Activated CD4-positive, alpha-beta T cell treated with anti-CD3 and anti-CD28 coated beads, Interleukin-2, amount 10 ng/mL, durations not matched to agents 24 days and 14 days (primary cell): ENCODE measurements at places on chromosomes 1 and 21. TPM values are rescaled to one million over a fixed set of nuclear protein-coding genes. Genes with fewer than 3 reads are reported as not detected.

Gene ELAPOR1
- 30.3 and 32.0 TPM in 2 replicates for total RNA-seq

GRCh38 chr1:8017495-8018197, 8.5 kb downstream of the ERRFI1 start:
- H3K4me1 ChIP-seq = peaks cover 3% of the 10 kb centered on the region
- peaks cover 44% of the 10 kb centered on the region for H3K27me3 ChIP-seq
- H3K4me3 ChIP-seq = no peak overlapping the region
- no peak overlapping the region for H3K27ac ChIP-seq

- no peaks in the 10 kb centered on the region for H3K4me1 ChIP-seq
- H3K27me3 ChIP-seq = peaks cover 15% of the 10 kb centered on the region
- peak; percentile 68 for DNase-seq
- H3K27ac ChIP-seq = peak overlapping the region; percentile 45
- no peaks in the 10 kb centered on the region for H3K36me3 ChIP-seq
- no peak overlapping the region for H3K4me3 ChIP-seq
These were observed 61.7 kb downstream of the CASQ2 start for GRCh38 chr1:115706587-115707425.

Gene LRRC38
- not detected in 2 replicates for total RNA-seq

GRCh38 chr1:33137800-33138199, 44.0 kb downstream of the TRIM62 start:
- no peaks in the 10 kb centered on the region for H3K36me3 ChIP-seq
- H3K4me1 ChIP-seq = peaks cover 11% of the 10 kb centered on the region
- no peak overlapping the region for H3K4me3 ChIP-seq
- H3K27me3 ChIP-seq = no peaks in the 10 kb centered on the region

DNA sequence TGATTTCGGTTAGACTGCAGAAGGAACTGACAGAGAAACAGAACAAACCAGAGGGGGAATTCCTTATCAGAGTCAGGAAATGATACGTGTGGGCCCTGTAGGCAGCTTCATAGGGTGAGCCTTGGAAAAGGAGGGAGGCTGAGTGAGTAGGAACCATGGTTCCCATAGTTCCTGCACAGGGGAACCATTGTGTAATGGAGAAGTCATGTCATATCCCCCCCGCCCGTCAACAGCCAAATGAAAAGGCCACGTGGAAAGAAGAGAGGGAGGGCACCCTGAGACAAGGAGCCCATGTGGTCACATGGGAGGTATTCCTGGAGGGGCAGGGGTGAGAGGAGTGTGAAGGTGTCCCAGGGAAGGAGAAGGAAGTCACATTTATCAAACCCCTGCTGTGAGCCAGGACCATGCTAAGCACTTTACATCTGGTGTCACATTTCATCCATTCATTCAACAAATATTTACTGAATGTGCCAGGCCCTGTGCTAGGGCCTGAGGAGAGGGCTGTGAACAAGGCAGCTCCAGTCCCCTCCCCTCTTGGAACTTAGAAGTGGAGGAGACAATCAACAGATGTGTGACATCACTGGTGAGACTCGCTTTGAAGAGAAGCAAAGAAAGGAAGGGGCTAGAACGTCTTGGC, 15.7 kb upstream of the FGR start:
- peak overlapping the region; percentile 90 for H3K27ac ChIP-seq
- DNase-seq = peak; percentile 63
- no peaks in the 10 kb centered on the region for H3K36me3 ChIP-seq
- H3K4me1 ChIP-seq = peaks cover 36% of the 10 kb centered on the region

DNA sequence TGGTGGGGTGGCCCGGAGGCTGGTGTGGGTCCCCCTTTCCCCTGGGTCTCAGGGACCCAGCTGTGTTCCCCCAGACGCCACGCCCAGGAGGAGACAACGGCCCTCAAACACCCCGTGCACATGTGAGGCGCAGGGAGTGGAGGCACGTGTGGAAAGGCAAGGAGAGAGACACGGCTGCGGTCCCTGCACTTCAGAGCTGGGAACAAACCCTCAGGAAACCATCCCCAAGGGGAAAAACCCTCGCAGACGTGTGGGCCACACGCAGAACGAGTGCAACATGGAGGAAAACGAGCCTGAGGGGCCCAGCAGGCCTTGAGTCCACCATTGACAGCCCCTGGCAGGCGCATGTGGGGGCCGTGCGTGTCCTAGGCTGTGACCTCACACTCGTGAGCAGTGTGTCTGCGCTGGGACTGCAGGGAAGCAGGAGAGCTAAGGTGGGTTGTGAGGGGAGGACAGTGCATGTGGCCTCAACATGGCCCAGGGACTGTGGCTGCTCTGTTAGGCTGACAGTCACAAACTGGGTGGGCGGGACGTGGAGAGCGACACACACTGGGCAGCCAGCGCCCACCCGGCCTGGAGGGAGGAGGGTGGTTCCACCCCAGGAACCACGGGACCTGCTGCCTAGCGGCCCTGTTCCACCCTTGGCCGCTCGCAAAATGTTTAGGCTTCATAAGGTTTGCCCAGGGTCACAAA, 20.0 kb downstream of the ITGB2 start:
- H3K27ac ChIP-seq = no peak overlapping the region
- peaks cover 68% of the 10 kb centered on the region for H3K36me3 ChIP-seq
- H3K4me1 ChIP-seq = peaks cover 6% of the 10 kb centered on the region
- no peak overlapping the region for H3K4me3 ChIP-seq
- no peaks in the 10 kb centered on the region for H3K27me3 ChIP-seq

Gene CYP4A11
- not detected in 2 replicates for total RNA-seq

GRCh38 chr1:212595229-212595628, 13.3 kb upstream of the ATF3 start:
- H3K36me3 ChIP-seq = peaks cover 3% of the 10 kb centered on the region
- DNase-seq = peak; percentile 55
- peaks cover 23% of the 10 kb centered on the region for H3K27me3 ChIP-seq
- no peak overlapping the region for H3K4me3 ChIP-seq
- H3K27ac ChIP-seq = peak overlapping the region; percentile 94
- H3K4me1 ChIP-seq = peaks cover 26% of the 10 kb centered on the region

Gene TIE1
- total RNA-seq = 0.23 and 0.40 TPM in 2 replicates

Gene TRAF3IP3
- total RNA-seq = 392 and 394 TPM in 2 replicates

Gene TACSTD2
- 0.07 TPM in 1 of 2 replicates, not detected in the other for total RNA-seq

DNA sequence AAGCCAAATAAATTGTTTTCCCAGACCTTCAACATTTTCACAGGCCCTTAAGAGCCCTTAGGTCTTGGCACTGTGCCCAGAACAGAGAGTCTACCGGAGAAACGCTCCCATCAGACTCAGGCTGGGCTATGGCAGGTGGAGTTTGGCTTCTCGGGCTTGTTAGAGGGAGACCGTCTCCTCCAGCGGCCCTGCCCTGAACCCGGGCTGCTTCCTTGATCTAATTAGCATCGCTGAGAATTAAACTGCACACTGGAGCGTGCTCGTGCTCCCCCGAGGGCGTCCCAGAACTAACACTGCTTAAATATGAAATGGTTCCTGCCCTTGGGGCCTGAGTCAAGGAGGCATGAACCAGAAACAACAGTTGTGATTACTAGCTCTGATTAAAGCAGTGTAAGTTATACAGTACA, 634.4 kb downstream of the MATN1 start:
- H3K4me1 ChIP-seq = no peaks in the 10 kb centered on the region
- no peak overlapping the region for H3K27ac ChIP-seq
- H3K36me3 ChIP-seq = peaks cover 2% of the 10 kb centered on the region
- no peak overlapping the region for H3K4me3 ChIP-seq

DNA sequence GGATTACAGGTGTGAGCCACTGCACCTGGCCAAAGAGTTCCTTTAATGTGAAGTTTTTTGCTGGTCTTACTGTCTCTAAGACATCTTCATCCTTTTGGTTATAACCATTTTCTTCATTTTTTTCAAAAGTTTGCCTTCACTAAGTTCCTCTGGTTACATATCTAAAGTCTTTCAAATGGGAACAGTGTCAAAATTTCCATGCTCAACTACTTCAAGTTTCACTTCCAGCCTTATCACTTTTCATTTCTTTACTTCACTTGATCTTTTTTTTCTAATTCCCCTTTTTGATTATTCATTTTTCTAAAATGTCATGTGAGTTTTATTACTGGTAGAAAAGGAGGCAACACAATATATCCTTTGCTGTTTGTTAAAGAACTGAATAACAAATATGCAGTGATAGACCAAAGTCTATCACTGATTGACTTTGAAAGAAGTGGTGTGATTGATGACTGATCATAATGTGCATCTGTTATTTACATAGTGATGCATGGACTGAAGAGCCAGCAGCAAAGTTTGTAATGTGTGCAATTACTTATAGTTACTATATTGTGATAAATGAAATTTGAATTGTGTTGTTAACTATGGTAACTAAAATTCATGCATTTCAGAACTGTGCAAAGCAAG, 16.0 kb upstream of the ZFYVE9 start:
- H3K27me3 ChIP-seq = peaks cover 39% of the 10 kb centered on the region
- H3K4me1 ChIP-seq = peaks cover 3% of the 10 kb centered on the region
- H3K4me3 ChIP-seq = no peak overlapping the region
- DNase-seq = no peak
